ENCODE measurements at places on chromosomes 12 and 14.
A peak's percentile ranks its signal among the peaks of the same experiment; 100 is the strongest.

DNA sequence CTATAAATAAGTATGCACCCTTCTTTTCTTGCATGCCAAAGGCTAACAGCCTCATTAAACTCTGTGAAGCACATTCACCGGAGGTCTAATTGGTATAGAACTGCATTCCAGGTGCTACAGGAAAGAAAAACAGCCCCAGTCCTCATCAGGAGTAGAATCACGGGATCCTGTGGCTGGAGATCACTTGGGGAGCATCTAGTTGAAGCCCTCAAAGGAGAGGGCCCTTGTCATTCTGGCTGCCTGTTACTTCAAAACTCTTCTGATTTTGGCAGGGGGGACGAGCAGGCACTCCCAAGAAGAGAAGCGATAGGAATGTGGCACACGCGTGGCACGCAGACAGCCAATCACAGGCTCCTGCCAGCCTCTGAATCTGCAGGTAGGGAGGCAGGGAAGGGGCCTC lies 154.4 kb downstream of the TTC7B start:
- no peak for DNase-seq

DNA sequence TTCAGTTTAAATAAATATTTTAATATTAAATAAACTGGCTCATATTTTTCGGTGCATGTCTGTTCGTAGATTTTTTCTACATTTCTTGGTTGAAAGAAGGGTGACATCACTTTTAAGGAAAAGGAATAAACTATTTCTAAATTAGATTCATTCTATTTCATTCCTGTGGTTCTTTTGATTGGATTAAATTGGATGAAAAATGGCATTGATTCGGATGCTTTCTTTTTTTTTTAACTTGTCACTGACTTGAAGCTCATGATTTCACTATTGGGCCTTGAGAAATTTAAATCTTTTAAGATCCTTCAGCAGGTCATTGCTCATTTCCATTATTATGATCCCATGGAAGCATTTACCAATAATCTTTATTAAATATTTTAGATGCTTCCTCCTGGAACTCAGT lies 113.1 kb upstream of the RASSF8 start:
- DNase-seq = no peak

- no peak for DNase-seq
These were observed 1.6 kb downstream of the ART4 start for GRCh38 chr12:14841761-14842160.

- DNase-seq = no peak
These were observed 150.0 kb upstream of the PLEKHA5 start for GRCh38 chr12:18979401-18980126.

DNA sequence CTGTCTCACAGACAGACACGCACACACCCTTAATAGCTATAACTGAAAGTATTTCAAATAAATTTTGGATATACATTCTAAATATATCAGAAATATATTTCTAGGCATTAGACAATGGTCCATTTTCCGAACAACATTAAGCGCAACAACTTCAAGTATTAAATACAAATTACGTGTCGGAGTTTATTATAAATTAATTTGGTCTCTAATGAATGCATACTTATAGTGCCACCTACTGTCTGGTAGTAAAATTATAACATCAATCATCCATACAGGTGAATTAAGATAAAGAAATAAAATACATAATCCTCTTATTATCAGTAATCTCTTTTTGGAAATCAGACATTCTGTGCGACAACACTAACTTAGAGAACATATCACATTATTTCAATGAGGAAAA lies 27.2 kb upstream of the CMAS start:
- DNase-seq = no peak

DNA sequence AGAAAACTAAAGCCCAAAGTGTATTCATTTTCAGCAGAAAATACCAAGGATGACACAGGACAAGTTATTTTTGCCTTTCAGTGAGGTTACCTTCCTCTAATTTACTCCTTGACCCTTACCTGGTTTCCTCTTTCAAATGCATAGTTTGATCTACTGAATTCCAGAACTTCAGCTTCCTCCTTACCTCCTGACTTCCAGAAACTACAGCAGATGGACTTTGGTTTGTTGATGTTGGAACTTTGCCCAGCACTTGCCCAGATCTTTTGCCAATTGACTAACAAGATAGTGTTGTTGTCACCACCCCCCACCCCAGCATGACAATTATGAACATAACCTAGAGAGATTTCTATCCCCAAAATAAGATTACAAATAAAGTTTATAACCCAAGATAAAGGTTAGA lies 63.2 kb downstream of the NAV3 start:
- no peak for DNase-seq

GRCh38 chr12:119156401-119157044 lies 22.2 kb upstream of the HSPB8 start:
- DNase-seq = no peak

DNA sequence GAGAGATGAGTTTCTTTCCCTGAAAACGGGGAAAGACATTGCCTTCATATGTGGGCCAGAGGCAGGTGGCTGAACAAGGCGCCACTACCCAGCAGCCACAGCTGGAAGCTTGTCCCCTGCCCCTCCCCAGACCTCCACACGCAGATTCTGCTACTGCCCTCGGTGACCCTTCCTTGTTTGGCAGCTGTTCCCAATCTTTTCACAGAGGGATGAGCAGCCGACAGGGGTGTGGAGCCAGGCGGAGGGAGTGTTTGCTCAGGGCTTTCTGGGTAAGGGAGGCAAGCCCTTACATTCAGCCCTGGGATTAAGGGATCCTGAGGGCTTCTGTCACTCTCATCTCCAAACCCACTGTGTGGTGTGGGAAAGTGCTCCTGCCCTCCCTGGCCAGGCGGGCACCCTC lies 4.5 kb upstream of the KRT4 start:
- no peak for DNase-seq

- DNase-seq = peak; percentile 18
These were observed 19.3 kb downstream of the MMAB start for GRCh38 chr12:109553906-109554500.

DNA sequence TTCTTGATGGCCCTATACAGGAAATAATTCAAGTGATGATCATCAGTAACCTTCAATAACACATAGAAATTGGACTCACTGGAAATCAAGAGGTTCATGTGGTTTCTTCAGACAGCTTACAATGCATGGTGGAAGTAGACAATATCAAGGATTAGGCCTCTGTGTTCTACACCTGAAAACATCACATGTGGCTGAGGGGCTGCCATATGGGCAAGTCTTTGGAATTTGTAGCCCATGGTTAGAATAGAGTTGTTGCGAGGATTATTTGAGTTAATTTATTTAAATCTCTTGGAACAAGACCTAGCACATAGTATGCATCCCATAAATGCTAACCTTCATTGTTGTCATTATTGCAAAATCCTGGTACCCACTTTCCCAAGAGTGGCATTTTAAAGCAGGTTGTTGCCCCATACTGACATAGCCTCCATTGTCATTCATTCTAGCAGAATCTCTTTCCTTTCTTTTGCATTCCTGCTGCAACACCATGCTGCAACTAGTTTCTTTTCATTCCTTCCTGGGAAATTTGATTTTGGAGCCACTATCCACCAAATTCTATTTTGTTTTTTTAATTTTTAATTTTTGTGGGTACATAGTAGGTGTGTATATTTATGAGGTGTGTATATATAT lies 352.7 kb upstream of the NAV3 start:
- DNase-seq = no peak

- DNase-seq = peak; percentile 98
These were observed 94.3 kb downstream of the RFLNA start for GRCh38 chr12:124389138-124389724.

DNA sequence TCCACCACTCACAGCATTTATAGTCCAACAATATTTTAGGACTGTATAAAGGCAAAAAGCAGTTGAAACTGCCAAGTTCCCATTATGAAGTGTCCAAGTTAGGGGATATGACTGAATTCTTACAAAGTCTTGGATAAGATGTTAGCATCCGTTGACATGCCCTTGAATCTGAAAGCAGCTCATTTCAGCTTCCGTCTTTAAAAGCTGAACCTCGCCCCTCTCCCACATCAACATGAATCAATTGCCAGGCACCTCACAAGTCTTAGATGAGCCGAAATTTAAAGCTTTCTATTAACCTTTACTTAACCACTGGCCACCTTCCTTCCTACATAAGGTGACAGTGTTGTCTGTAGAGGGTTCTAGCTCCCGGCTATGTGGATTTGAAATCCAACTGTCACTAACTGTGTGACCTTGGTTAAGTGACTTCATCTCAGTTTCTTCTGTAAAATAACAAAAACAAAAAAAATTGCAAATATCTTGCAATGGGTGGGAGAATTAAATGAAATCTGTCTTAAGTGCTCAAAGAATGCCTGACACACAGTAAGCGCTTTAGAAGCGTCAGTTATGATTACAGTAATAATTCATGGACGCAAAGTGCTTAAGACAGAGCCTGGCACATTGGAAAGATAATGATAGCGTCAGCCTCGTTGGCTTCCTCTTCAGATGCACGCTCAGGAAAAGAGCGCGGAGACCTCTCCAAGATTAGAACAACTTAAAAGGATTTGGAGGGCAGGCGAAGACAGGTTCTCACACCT lies 1.2 kb downstream of the PPP1CC start:
- peak; percentile 80 for DNase-seq

DNA sequence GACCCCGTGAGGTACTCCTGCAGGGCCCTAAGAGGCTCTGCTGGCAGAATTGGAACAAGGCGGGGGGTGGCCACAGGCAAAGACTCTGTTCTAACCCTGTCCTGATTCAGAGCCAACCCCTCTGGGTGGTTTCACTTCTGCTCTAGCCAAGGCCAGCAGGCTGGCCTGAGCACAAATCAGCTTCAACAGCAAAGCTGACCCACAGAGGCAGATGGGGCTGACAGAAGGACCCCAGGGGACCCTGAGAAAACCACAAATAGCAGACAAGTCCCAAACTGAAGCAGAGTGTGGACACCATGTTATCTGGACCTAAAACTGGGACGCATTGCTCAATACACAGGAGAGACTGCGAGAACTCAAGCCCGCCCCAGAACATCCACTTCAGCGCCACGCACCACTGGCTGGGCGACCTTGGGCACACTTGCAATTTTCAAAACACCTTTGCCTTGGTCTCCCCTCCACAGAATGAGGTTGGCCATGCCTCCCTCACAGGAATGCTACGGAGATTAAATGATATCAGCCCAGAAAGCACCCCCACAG lies 76.4 kb upstream of the DICER1 start:
- DNase-seq = no peak

- DNase-seq = no peak
These were observed 341.8 kb downstream of the FSCB start for GRCh38 chr14:44165286-44165685.

GRCh38 chr14:42299692-42300091 lies 693.0 kb downstream of the LRFN5 start:
- no peak for DNase-seq

DNA sequence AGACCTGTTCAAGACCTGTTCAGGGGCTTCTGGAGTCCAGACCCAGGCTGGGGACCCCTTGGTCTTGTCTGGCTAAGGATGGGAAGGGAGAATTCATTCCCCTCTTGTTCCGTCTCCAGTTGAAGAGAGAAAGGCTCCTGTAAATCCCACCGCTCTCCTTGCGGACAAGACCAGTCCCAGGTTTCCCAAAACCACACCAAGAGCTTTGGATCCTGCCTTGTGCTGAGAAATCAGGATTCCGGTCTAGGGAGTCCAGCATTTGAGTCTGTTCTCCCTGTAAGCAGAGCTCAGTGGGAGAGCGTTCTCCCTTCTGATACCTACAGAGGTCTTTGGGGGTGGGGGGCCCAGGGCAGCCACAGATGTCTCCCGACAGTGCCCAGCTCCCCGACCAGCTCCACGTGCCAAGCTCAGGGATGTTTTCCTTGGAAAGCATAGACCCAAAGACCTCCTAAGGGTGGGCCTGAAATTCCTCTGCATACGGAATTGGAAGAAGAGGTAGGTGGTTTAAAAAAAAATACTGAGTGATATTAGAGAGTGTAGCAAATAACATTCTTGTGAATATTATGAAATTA lies 1.9 kb downstream of the HOXC13 start:
- peak; percentile 63 for DNase-seq

DNA sequence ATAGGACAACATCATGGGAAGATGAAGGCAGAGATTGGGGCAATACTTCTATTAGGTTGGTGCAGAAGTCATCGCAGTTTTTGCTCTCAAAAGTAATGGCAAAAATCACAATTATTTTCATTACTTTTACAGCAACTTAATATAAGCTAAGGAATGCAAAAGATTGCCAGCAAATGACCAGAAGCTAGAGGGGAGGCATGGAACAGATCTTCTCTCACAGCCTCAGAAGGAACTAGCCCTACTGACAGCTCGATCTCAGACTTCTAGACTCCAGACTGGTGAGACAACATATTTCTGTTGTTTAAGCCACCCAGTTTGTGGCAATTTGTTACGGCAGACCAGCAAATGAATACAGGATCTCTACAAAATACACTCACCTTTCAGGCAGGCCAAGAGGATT lies 348.5 kb upstream of the TBX3 start:
- no peak for DNase-seq

DNA sequence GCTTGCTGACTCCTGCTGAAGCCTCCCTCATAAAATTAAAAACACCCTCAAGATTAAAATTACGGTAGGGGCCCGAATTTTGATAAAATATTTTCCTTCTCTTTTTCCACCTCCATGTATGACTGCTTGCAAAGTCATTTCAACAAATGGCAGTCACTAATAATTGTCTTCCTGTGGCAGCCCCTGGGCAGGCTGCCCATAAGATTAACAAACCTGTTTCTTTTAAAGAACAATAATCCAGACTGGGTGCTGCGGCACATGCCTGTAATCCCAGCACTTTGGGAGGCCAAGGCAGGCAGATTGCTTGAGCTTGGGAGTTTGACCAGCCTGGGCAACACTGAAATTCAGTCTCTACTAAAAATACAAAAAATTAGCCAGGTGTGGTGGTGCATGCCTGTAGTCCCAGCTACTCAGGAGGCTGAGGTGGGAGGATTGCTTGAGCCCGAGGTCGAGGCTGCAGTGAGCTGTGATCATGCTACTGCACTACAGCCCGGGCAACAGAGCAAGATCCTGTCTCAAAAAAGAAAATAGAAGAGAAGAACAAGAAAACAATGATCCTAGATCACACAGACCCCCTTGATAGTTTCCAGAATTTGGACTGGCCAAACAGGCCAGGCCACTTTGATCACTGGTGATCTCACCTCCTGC lies 8.7 kb downstream of the SAV1 start:
- DNase-seq = no peak

DNA sequence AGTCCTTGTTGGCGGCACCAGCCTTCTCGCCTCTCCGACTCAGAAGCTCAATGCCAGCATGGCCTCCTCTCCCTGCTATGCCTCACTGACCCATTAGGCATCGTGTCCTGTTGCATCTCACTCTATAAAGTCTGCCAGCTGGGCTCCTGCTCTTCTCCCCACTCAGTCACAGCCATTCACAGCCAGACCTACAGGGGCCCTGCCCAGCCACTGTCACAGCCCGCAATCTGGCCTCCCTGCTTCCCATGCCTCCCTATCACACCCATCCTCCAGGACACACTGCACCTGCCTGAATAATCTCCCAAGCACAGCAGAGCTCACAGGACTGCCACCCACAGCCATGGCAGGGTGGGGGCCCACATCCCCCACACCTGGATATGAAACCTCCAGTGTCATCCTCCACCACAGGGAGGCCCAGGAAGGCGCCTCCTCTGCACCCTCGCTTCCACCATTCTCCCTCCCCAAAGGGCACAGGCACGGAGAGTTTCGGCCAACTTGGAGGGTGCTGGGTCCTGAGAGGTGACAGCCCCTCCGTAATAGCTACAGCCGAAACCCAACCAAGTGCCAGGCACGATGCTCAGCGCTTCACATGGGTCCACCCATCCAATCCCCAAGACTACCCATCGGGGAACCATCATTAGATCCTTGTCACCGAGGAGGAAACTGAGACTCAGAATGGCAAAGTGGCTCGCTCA lies 370.3 kb downstream of the BCL11B start:
- no peak for DNase-seq

Data from osteoblast (primary cell).